ENCODE measurements at places on chromosomes 12 and 14.

DNA sequence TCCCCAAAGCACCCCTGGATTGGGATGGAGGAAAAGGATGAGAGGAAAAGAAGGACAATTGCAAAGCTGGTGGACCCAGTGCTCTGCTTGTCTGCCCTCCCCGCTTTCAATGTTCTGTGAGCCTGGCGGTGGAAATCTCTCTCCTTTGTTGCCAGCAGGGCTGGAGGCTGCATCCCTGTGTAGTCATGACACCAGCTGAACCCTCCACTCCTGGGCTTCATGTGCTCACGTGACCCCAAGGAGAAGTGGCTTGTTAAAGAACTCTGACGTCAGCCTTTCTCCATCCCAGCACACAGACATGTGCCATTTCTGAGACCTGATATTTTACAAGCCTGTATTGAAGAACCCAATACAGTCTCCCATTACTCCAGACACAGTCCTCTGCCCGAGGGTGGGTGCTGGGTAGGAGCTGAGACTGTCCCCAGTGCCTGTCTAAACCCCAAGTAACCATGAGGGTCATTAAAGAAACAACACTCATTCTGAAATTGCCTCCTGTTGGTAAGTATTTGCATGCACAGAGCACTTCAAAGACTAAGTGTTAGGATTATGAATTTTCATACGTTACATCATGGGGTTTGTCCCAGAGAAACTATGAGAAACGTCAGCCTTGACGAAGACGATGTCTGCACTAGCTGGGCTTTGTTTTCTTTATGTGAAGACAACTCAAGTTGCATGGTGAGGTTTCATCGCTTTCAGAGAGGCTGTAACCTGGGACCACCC is 21.7 kb downstream of the GALNT16 start:
- DNase-seq: peak; percentile 90

DNA sequence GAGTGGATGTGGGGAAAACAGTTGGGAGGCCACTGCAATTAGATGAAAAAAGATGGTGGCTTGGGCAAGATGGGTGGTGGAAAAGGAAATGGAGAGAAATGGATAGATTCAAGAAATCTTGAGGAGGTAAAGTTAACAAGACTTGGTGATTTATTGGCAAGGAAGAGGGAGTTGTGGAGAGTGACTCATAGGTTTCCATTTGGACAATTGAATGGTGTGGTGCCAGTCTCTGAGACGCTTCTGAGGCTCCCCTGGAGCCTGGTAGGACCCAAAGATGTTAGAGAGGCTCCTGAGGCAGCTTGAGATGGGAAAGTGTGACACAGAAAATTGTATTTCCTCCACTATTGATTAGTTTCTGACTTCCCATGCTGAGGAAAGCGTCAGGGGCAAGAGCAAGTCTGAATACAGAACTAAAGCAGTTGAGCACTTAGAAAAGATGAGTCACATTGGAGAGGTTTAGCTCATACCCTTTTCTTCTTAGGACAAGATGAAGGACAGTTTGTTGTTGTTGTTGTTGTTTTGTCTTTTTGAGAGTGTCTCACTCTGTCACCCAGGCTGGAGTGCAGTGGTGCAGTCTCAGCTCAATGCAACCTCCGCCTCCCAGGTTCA is 4.5 kb downstream of the PRPF40B start:
- no peak for DNase-seq

GRCh38 chr14:95784137-95784536 is 70.2 kb upstream of the TCL1A start:
- no peak for DNase-seq

DNA sequence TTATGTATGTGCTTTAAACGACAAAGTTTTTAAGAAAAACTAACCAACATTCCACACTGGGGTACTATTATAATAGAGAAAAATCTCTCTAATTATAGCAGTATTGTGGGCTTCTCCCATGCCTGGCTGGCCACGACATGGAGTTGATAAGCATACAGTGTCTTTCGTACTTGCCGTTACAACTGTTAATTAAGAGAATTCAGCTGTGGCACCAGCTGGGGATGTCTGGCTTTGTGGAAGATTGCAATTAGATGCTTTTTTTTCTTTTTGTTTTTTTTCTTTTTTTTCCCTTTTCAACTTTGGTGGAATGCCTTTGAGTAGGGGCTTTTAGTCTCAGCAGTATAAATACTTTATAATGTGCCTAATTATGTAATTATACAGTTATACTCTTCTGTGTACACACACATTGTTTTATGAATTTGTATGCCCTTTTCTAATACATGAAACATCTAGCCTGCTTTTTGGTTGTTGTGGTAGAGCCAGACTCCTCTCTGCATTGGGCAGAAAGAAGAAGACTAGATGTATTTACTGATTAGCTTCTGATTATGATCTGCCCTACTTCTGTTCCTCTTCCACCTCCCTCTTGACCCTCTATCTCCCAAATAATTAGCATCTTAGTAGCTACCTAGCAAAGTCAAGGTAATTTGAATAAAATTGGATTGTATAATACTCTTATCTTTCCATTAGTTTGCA is 76.4 kb downstream of the SUSD6 start:
- no peak for DNase-seq

DNA sequence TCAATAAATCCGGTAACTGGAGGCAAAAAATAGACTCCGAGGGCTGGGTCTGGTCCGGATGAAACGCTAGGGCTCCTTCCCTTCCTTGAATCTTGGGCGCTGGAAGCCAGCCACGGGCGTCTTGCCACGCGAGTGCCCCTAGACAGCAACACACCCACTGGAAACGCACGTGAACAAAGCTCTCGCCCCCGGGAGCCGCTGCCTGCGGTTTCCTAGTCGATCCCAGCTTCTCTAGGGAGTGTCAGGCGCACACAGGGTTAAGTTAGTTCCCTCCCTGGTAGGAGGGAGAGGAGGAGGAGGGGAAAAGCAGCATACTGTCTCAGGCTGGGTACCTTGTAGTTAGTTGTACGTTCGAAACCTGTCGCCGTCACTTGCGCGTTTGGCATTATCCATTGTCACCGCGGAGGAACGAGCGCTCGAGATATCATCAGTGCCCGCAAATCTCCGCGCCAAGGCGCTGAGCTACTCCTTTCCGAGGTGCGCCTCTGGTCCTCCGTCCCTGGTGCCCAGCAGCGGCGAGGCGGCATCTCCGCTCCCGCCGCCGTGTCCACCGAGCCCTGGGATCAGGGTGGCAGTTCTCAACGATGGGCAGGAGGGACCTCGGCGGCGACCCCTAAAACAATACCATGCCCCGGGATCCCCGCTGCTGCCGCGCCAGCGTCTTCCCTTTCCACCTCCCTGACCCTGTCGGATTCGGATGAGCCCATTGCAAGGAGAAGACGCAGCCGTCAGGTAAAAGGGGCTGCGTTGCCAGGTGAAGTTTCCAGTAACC is at the start of gene FLRT2:
Gene FLRT2 (plus strand): TSS at position 342 of the 772 bp plus-strand sequence. CDS start 91,371 bp downstream, outside the sequence.
- DNase-seq: no peak

Data from DMS79 (cell line).